ENCODE measurements at places on chromosomes 12 and 14.
A peak's percentile ranks its signal among the peaks of the same experiment; 100 is the strongest.

- DNase-seq, result no peak
Measured at GRCh38 chr14:90642244-90642717, 173.9 kb downstream of the TTC7B start.

- peak; percentile 26 for DNase-seq
Measured at GRCh38 chr12:49868952-49869815, 26.3 kb upstream of the BCDIN3D start.

GRCh38 chr12:120914794-120915193 is 10.6 kb upstream of the SPPL3 start:
- DNase-seq, result no peak

DNA sequence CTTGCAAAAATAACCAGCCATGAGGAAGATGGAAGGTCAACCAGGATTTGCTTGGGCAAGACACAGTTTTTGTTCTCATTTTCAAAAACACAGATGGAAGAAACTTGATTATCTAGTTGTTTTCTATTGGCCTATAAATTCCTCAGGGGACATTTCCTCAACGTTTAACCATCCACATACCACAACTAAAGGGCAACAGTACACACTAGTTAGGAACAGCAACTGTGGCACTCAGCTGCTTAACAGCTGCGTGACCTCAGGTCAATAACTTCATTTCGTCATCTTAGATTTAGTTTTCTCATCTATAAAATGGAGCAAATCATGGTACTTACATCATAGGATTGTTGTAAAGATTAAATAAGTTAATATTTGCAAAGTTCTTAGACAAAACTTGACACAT is 18.7 kb downstream of the SSTR1 start:
- no peak for DNase-seq

DNA sequence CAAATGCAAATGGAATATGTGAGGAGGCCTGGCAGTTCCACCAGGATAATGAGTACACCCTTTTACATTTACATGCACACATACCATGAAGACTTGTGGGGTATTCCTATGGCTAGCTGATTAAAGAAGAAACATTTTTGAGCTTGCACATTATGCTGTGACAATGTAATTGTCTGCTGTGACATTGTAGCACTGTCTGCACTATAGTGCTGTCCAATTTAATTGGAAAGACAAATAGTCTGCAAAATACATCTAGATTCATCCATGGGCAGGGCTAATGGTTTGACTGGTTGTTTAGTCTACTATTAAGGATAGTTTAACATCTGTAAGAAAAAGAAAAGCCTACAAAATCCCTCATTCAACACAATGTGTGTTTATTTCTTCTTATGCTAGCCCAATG is 1005.6 kb upstream of the LRFN5 start:
- no peak for DNase-seq

All from HS-5 (cell line).